ENCODE measurements at places on chromosomes 4 and X. TPM values are rescaled to one million over a fixed set of nuclear protein-coding genes. Genes with fewer than 3 reads are reported as not detected.

DNA sequence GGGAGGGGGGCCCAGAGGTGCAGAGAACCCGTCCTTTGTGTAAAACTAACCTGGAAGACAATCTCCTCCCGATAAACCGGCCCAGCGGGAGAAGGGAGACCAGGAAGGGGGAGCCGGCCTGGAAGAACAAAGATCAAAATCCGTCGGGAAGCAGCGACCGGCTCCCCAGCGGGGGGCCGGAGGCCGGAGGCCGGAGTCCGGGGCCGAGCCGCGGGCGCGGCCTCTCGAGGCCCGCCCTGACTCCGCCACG lies 552 bp downstream of the ZDHHC9 start:
- no peak for DNase-seq
- peaks cover 23% of the 10 kb centered on the region for H3K4me1 ChIP-seq
- H3K4me3 ChIP-seq = peak overlapping the region; percentile 84
- H3K36me3 ChIP-seq = no peaks in the 10 kb centered on the region
- H3K27me3 ChIP-seq = no peaks in the 10 kb centered on the region
- peak overlapping the region; percentile 71 for H3K27ac ChIP-seq

DDX53 gene
- polyA plus RNA-seq = not detected

SMARCA5 gene
- polyA plus RNA-seq = 7.9 TPM

- H3K36me3 ChIP-seq = no peaks in the 10 kb centered on the region
- H3K27me3 ChIP-seq = peaks cover 27% of the 10 kb centered on the region
- H3K4me3 ChIP-seq = no peak overlapping the region
- DNase-seq = no peak
- H3K4me1 ChIP-seq = peaks cover 25% of the 10 kb centered on the region
- no peak overlapping the region for H3K27ac ChIP-seq
These were observed 11.3 kb upstream of the PRDM8 start for GRCh38 chr4:80185787-80186548.

KDR gene
- polyA plus RNA-seq = 6.1 TPM

GRCh38 chr4:153022241-153022715 lies 86.2 kb downstream of the FHDC1 start:
- H3K27me3 ChIP-seq = no peaks in the 10 kb centered on the region
- no peaks in the 10 kb centered on the region for H3K36me3 ChIP-seq
- H3K27ac ChIP-seq = no peak overlapping the region
- no peaks in the 10 kb centered on the region for H3K4me1 ChIP-seq
- H3K4me3 ChIP-seq = no peak overlapping the region
